Activated T-helper 2 cell treated with anti-CD3 and anti-CD28 coated beads, Interferon-gamma antibody, Interleukin-2, Interleukin-4, amounts not matched to agents 10 μg/mL and 5 μg/mL and 100 μg/mL, durations not matched to agents 14 hours and 24 hours and 36 hours (primary cell): ENCODE measurements at places on chromosomes 7 and 10. TPM values are rescaled to one million over a fixed set of nuclear protein-coding genes. Genes with fewer than 3 reads are reported as not detected.

DNA sequence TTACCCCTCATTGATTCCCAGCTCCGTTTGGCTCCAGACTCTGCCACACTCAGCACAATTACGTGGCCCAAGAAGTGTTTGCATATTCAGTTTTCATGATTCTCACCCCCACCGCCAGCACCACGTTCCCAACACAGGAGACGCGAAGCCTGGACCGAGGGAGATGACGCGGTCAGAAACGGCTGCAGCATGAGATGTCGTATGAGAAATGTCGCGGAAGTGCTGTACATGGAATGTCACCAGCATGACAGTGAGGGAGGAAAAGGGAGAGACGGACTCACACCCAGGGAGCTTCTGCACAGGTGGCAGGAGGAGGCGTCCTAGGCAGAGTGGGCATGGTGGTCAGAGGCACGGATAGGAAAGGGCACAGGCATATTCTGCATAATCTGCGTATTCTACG lies 188.3 kb downstream of the WDR37 start:
- H3K36me3 ChIP-seq: no peaks in the 10 kb centered on the region
- no peak for DNase-seq
- H3K4me1 ChIP-seq: peaks cover 2% of the 10 kb centered on the region
- H3K27ac ChIP-seq: no peak overlapping the region
- H3K4me3 ChIP-seq: no peak overlapping the region
- H3K27me3 ChIP-seq: peaks cover 18% of the 10 kb centered on the region

- no peaks in the 10 kb centered on the region for H3K27me3 ChIP-seq
- H3K36me3 ChIP-seq: peaks cover 6% of the 10 kb centered on the region
- peak overlapping the region; percentile 24 for H3K27ac ChIP-seq
- DNase-seq: peak; percentile 48
- H3K4me3 ChIP-seq: no peak overlapping the region
- H3K4me1 ChIP-seq: peaks cover 7% of the 10 kb centered on the region
Measured at GRCh38 chr7:149883452-149883861, 9.7 kb downstream of the ATP6V0E2 start.

Gene SUV39H2
- total RNA-seq: 44.0 and 45.0 TPM in 2 replicates

Gene DMBT1
- not detected in 2 replicates for total RNA-seq

GRCh38 chr7:11236680-11237079 lies 263.0 kb downstream of the PHF14 start:
- H3K4me3 ChIP-seq: no peak overlapping the region
- no peaks in the 10 kb centered on the region for H3K4me1 ChIP-seq
- no peaks in the 10 kb centered on the region for H3K27me3 ChIP-seq
- H3K36me3 ChIP-seq: no peaks in the 10 kb centered on the region
- H3K27ac ChIP-seq: no peak overlapping the region

Gene OR2A42
- total RNA-seq: 0.09 TPM in 1 of 2 replicates, not detected in the other
